ENCODE measurements at places on chromosomes 7 and 10. TPM values are rescaled to one million over a fixed set of nuclear protein-coding genes. Genes with fewer than 3 reads are reported as not detected.

Gene GPR37
- total RNA-seq = 1.9 TPM

Gene FKBP6
- not detected for total RNA-seq

Gene EN2
- total RNA-seq = not detected

Gene CNNM1
- total RNA-seq = not detected

Gene TMEM225B
- 0.96 TPM for total RNA-seq

Gene ALOX5
- not detected for total RNA-seq

Gene TEX36
- not detected for total RNA-seq

Gene TECPR1
- total RNA-seq = 21.1 TPM

Gene ZNF487
- total RNA-seq = 2.2 TPM

Gene ANXA8L1
- total RNA-seq = 31.7 TPM

Gene TBC1D12
- 5.4 TPM for total RNA-seq

Gene ABCC2
- 6.3 TPM for total RNA-seq

Gene IL15RA
- total RNA-seq = 6.0 TPM

Gene CALML3
- total RNA-seq = 0.25 TPM

Gene SEMA3C
- total RNA-seq = 91.0 TPM

Gene ZNF853
- total RNA-seq = not detected

DNA sequence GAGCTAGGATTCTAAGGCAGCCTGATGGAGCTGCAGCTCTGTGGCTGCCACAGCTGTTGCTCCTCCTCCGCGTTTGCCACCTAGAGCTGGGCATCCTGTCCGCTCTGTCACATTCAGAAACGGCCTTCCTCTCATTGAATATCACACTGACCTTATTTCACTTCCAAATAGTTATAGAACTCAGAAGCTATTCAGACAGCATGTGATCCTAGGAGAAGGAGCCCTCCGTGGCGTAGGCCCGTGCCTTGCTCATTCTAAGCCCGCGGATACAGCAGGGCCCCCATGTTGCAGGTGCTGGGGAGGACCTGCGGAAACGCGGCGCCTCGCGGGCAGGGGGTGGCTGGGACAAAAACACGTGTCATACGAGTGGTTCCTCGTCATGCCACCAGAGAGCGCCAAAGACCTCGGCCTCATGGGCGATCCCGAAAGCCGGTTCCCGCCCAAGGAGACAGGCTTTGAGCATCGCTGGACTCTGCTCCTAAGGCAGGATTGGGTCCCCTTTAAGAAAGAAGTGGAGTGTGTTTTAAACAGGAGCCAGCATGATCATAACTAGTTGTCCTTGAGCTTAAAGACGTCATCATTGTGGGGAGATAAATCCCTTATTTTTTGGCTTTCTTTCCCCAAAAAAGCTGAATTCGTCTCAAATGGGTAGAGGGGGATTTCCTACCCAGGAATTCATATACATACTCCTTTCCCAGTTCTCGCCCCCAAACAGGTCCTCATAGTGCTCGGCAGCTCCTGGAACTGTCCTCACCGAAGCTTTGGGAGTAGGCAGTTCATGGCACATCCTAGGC lies 17.9 kb upstream of the FIGNL1 start:
- DNase-seq = peak; percentile 80

DNA sequence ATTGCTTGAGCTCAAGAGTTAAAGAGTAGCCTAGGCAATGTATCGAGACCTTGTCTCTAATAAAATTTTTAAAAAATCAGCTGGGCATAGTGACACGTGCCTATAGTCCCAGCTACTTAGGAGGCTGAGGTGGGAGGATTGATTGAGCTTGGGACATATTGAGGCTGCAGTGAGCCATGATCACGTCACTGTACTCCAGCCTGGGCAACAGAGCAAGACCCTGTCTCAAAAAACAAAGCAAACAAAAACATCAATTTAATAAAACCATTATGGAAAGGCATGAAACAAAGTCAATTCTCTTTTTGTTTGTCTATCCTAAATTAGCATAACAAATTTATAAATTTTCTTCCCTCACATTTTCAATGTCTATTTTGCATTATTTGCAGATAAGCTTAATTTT lies 108.4 kb downstream of the PHF14 start:
- DNase-seq = no peak

DNA sequence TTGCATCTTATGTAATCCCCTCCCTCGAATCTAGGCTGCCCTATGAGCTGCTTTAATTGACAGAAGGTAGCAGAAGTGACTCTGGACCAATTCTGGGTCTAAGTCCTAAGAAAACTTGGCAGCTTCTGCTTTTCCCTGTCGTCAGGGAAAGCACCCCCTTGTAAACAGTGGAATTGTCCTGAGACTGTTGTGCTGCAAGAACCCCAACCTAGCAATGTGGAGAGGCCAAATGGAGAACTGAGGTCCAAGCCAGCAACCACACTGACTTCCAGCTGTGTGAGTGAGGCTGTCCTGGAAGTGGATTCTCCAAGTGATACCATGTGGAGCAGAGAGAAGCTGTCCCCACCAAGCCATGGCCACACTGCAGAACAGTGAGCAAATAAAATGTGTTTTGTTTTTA lies 75.5 kb downstream of the ARHGAP22 start:
- DNase-seq = no peak

- DNase-seq = peak; percentile 22
Measured at GRCh38 chr10:132382231-132382922, 14.6 kb upstream of the PWWP2B start.

DNA sequence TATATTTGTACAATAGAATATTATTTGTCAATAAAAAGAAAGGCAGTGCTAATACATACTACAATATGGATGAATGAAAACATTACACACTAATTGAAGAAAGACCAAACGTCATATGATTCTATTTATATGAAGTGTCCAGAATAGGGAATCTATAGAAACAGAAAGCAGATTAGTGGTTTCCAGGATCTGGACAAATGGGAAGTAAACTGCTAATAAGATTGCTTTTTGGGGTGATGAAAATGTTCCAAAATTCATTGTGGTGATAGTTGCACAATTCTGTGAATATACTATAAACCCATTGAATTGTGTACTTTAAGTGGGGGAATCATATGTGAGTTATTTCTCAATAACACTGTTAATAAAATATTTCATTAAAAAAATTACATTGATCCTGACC lies 78.2 kb upstream of the IFRD1 start:
- no peak for DNase-seq

DNA sequence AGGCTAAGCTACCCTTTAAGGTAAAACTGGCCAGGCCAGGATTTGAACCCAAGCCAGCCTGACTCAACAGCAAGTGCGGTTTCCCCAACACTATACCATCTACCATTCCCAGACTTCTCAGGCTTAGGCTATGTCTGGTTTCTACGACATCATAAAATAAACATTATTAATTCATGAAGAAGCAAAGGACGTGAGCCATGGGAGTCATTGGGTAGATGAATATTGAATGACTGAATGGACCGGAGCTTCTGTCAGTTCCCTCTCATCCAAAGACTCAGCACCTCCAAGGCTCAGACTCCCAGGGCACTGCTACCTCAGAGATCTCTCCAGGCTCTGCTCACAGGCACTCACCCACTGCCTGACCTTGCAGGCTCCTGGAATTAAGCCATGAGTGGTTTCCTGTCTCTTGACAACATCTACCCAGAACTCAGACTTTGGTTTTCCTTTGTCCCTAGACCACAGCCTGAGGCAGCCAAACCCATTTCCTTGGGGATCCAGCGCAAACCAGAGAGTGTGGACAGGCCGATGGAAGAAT lies 64.6 kb upstream of the STEAP1B start:
- DNase-seq = peak; percentile 93

- no peak for DNase-seq
Measured at GRCh38 chr10:22259280-22259679, 41.5 kb upstream of the EBLN1 start.

DNA sequence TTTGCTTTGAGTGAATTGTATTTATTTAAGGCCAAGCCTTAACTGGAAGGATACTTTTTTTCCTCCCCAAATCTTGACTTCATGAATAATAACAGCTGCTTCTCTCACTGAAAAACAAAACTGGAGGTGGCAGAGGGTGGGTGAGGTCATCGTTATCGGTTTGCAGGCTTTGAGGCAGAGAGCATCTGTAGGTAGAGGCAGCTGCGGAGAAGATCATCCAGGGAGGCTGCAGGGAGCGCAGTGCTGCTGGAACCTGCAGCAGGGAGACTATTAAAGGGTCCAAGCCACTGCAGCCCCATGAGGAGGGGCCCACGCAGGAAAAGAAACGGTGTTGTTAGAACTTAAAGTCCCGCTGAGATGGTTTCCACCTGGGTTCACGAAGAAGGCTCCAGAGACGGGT lies 112.1 kb upstream of the SDK1 start:
- DNase-seq = no peak

DNA sequence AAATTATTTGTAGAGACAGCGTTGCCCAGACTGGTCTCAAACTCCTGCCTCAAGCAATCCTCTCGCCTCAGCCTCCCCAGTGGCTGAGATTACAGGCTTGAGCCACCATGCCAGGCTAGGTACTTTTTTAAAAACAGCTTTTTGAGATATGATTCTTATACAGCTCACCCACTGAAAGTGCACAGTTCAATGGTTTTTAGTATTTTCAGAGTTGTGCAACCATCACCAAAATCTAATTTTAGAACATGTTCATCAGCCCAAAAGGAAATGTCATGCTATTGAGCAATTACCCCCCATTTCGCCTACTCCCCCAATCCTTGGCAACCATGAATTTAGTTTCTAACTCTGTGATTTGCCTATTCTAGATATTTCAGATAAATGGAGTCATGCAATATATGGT lies 73.7 kb downstream of the EVX1 start:
- peak; percentile 33 for DNase-seq

- no peak for DNase-seq
Measured at GRCh38 chr7:68866200-68866570, 732.1 kb upstream of the AUTS2 start.

GRCh38 chr7:6200971-6201370 lies 71.5 kb downstream of the CYTH3 start:
- DNase-seq = no peak

DNA sequence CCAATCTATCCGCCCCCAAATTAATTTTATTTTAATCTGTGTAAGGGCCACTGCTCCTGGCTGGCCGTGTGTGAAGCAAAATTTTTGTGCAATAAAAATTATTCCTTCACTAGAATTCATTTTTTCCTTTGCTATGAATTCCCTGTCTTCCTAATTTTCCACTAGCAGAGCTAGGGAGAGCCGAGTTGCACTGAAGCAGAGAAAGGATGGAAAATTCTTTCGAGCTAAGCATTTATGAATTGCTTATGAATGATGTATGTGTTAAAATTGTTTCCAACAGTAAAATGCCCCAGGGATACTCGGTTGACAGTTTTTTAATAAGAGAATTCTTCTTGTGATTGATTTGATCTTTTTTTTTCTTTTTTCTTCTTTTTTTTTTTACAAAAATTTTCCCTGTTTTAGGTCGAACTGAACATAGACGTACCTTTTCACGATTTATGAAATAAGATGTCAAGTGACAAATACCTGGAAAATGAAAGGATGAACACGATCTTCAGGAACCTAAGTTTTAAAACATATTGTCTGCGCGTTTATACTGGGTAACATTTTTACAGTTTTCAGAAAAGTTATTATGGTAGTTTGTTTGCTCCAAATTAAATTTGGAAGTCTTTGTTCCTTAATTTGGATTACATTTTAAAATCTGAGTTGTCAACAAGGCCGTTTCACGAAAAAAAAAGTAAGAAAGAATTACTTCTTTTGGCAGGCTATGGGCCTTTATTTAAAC lies 288.8 kb upstream of the NFE2L3 start:
- no peak for DNase-seq

DNA sequence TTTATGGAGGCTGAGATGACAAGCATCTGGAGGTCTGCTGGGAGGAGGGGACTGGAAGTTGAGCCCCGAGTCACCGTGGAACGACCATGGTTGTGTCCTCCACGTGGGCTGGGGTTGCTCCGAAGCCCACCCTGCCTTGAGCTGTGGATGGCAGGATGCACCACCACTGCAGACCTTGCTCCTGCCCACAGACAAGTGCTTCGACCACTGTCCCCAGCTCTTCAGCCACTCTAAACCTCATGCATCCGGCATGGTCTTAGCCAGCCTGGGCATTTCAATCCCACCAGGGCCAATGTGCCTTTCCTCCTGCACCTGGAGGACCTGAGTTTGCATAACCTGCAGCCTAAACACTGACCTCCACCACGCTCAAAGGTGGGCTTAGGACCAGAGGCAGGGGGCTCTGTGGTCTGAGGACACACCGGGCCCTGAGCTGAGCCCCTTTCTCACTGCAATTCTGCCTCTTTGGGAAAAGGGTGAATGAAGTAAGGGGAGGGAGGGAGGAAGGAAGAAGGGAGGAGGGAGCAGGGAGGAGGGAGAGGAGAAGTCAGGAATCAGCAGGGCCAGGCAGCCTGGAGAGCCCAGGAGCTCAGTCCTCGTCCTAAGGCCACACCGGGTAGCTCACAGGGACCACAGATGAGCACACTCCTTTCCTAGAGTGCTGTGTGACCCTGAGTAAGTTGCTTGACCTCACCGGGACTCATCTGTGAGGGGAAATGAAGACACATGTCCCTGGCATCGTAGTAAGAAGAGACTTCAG lies 44.8 kb upstream of the DNAAF5 start:
- no peak for DNase-seq

- DNase-seq = no peak
Measured at GRCh38 chr7:155223503-155223902, 74.2 kb upstream of the INSIG1 start.

DNA sequence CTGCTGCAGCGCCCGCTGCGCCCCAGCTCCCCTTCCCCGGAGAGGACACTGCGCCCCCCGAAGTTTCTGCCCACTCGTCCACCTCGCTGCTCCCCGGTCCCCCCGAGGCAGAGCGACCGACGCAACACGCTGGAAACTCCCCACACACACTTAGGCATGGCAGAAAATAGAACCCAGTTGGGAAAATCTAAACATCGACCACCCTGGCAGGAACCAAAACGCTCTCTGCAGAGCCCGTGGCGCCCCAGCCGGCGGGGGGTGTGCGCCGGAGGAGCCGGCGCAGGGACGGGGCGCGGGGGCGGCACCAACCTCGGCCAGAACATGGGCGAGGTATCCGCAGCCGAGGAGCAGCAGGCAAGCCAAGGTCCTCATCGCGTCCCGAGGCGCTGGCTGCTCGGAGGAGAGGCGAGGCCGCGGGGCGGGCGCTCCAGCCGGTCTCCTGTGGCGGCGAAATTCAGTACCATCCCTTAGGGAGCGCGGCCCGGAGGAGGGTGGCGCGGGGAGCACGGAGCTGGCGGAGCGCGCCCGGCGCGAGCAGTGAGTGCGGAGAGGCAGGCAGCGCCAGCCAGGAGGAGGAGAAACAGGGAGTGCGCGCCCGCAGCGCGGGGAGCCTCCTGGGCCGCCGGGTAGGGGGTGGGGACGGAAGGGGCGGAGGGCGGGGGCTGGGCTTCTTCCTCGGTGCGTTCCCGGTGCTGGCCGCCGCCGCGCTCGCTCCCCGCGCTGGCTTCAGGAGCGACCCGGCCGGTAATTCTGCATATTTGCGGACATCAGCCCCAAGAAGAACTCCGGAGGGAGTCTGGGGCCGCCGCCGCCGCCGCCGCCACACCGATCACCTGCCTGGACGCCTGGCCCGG lies 789 bp downstream of the PDGFA start:
- DNase-seq = peak; percentile 83

- no peak for DNase-seq
Measured at GRCh38 chr10:76695069-76695468, 942.5 kb downstream of the KCNMA1 start.

DNA sequence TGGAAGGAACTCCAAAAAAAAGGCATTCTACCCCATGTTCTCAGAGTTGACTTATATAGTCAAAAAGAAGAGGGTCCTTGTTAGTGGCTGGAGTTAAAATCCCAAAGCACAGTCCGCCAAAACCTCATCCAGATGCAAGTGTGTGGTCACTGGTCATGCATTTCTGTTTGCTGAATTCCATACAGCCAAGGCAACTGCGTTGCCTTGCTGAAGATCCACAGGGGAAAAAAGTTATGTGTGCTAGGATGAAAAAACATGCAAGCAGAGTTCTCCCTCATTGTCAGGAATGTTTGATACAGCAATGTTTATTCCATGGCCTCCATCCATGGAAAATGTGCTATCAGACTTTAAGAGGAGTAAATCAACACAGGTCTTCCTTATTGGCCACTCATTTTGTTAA lies 213.1 kb downstream of the CREB5 start:
- no peak for DNase-seq

All from MCF 10A (cell line).